Omental fat pad (tissue), 4 donors: ENCODE measurements at places on chromosomes 12 and 14.

- peak; percentile 57 for DNase-seq
Observed at GRCh38 chr12:116434155-116435011, 124.8 kb upstream of the MAP1LC3B2 start.

- DNase-seq = no peak
Observed at GRCh38 chr12:114439817-114440216, 33.9 kb upstream of the TBX5 start.

DNA sequence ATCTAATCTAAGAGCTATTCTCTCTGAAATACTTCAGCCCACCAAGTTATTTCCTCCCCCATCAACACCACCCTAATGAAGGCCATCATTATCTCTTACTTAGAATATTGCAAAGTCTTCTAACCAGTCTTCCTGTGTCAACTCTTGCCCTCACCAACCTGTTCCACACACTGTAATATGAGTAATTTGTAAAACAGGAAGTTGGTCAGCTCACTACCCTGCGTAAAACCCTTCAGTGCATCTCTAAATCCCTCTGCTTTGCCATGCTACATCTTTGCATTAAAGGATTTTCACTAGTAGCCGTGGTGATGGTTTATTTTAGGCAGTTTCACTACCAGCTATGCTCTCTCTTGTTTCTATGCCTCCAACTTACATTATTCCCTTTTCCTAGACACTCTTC, 70.0 kb downstream of the KIF21A start:
- no peak for DNase-seq

GRCh38 chr12:109347589-109347988, at the start of gene MYO1H:
Gene MYO1H, plus strand, starts transcription at chr12:109347900. Its CDS starts 61 bp downstream, at chr12:109347961.
- no peak for DNase-seq

DNA sequence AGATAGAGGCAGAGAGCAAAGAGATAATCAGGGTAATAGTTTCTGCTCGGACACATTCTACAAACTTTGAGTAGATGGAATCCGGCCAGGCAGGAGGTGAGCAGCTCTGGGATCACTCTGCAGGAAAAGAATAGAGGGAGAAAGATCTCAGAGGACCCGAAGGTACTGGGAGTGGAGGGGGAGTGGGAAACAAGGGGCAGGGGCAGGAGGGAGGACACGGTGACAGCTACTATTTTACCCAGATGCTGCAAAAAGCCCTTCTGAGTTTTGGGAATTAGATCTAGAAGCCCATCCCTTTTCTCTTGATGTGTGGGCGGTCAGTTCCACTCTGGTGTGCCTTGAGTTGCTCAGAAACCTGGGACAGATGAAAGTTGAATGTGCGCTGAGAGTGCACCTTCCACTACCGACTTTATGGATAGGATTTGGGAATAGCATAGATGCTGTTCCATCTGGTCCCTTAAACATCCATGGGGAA, 556 bp downstream of the GPRC5A start:
- DNase-seq = no peak

DNA sequence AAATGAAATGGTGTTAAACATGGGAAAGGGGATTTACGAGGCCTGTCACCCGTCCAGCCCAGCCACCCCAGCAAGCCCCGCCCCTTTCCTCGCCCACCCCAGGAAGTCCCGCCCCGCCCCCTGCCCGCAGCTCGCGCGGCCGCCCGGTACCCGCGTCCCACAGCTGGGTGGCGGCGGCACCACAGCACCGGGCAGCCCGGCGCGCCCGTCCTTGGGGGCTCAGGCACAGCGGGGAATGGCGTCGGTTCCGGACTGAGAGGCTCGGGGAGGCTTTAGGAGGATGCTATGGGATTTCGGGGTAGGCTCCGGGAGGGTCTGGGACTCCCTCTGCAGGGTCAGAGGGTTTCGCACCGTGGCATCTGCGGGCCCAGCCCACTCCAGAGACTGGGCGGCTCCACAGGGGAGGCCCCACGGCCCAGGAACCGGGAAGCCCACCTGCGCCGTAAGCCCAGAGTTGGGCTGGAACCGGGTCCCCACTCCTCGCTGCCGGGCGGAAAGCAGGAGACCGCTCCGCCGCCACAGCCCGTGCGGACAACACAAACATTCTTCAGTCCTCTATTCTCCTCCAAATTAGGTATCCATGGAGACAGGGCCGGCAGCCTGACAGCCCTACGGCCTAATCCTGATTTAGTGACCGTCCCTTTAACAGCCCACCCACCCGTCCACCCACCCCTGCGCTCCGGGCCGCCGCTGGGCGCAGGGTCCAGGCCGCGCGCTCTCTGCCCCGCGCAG, 1.4 kb downstream of the FIGNL2 start:
- DNase-seq = no peak
